ENCODE measurements at places on chromosomes 11 and 22.

DNA sequence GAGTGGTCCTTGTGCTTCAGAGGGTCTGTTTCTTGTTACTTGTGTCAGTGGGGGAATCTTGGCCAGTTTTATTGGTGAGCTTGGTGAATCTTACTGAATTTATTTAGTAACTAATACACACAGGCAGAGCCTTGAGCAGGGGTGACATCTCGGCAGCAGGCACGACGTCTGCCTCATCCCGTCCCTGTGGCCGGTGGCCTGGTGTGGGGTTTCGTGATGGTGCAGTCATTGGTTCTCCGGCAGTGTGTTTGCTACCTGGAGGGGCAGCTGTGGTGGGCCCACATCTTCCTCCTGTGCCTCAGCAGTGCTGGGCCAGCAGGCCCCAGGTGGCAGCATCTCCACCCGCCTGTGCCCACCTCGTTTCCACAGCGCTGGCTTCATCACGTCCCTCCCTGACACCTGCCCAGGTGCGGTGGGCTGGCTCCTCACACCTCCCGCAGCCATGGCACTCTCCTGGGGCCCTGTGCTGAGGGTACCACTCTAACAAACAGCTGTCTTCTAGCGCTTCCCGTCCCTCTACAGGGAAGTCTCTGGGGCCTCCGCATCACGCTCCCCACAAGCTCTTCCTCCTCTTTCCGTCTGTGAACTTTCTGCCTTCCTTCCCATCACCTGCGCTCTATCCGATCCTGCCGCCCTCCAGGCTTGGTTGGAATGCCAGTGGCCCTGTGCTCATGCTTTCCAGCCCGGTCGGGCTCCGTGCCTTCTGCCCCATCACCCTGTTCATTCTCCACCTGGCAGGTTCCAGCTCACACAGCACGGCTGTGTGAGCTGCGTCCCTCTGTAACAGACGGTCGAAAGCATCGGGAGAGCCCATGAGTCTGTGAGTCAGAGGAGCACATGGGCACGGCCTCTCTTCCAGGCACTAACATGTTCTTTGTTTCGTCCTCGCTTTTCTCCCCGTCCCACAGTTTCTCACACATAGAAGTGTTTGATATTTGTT, 203.4 kb downstream of the TBC1D22A start:
- no peak for DNase-seq

DNA sequence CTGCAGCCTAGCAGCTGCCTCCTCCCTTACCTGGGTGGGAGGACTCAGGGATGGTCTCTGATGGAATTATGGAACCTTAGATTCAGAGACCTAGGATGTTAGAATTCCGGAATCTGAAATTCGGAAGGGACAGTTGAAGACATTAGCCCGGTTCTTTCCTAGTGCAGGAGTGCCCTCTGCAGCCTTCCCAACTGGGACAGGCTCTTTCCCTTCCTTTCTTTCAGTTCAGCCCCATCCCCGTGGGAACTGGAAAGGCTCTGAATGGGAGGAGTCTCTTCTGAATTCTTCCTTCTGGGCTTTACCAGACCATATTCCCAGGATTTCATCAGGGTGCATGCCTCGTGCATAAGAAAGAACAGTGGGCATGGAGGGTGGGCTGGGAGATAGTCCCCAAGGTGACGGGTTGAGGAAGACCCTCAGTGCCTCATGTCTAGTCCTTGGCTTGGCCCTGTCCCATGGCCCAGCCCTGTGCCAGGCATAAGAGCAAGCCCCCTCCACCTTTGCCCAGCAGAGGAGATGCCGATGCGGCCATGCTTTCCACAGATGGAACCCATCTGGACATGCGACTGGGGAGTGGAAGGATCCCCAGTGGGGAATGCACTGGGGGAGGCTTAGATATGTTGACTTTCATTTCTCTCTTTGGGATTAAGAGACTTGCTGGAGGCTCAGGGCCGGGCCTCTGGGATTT, 14.4 kb downstream of the DNAJB13 start:
- DNase-seq: no peak

GRCh38 chr11:45210846-45211245, 64.4 kb downstream of the PRDM11 start:
- DNase-seq: no peak

DNA sequence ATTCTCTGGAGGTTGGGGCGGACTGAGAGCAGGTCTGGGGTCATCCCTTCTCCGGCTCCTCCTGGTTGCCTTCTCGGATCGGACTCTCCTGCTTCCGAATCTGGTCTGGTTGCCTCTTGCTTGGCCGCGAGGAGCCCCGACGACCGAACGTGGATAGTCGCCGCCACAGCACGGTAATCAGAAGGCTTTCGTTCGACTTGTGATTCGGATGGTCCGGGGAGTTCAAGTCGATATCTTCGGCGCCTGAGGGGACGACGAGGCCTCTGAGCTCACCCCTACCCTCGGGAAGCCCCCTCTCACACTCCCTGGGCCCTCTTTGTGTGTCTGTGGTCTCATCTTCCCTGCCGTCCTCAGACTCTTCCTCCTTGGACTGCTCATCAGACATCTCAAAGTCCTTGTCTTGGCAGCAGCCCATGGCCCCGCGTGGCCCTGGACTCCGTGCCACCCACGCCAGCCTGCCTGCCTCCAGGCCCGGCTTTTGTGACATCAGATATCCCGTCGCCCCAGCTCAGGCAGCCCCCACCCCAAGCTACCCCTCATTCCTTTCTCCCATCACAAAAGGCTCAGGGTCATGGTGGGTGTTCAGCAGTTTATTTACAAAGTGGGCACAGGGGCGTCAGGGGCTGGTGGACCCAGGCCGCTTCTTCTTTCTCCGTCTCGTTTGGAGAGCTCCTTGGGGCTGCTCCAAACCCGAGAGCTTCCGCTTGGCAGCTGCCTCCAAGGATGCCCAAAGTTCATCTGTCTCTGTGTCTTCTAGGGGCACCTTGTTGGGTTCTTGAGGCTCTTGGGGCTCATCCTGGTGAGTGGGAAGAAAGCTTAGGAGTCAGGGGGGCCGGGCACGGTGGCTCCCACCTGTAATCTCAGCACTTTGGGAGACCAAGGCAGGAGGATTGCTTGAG, at the start of gene TEX54:
Gene TEX54 (minus strand): TSS at position 506 of the 899 bp plus-strand sequence.
- no peak for DNase-seq

- DNase-seq: no peak
Measured at GRCh38 chr11:122030286-122030685, 85.7 kb downstream of the BLID start.

GRCh38 chr11:132994966-132995365, 537.3 kb downstream of the OPCML start:
- no peak for DNase-seq

GRCh38 chr11:19117760-19118097, 761 bp downstream of the ZDHHC13 start:
- DNase-seq: no peak

GRCh38 chr11:82267186-82267585, 466.5 kb downstream of the FAM181B start:
- no peak for DNase-seq

DNA sequence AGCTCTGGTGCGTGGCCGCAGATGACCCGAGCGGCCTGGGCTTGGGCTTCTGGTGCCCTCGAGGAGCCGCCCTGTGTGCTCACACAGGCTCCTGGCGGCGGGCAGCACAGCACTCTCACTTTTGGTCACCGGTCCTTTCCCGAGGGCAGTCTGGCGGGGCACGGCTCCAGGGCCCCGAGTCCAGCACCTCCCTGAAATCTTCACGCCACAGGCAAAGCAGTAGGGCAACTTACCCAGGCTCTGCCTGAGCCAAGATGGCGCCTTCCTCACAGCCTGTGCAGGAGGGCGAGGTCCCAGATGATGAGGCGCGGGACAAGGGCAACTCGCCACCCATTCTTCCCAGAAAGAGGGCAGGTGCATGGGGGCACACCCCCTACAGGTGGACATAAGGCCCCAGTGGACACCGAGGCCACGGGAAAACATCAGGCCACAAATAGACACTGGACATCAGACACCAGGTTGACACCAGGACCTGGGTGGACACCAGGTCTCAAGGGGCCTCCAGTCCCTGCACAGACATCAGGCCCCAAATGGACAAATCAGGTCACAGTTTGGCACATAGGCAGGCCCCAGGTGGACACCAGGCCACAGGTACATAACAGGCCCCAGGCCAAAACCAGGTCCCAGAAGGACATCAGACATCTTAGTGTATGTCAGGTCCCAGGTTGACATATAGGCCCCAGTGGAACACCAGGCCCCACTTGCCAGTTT, 57.6 kb upstream of the SEPTIN5 start:
- no peak for DNase-seq

DNA sequence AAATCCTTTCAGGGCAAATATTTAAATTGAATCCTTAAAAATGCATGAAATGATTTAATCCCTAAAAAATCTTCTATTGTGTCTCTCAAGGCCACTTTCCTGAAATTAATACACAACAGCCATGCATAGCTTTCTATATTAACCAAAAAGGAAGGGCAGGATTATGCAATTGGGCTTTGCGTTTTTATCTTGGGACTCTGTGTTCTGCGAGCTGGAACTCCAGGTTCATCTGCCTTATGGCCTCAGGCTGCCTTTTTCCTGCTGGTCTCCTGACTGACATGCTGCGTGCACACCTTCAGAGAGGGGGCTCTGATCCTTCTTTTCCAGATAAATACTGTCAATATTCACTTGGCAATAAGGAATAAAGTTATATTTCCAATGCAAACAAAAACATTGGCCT, 141.7 kb upstream of the GRIA4 start:
- DNase-seq: no peak

All from activated CD4-positive, alpha-beta T cell treated with anti-CD3 and anti-CD28 coated beads, Interleukin-2, amount 50 U/mL, for 4 hours (primary cell).